ENCODE measurements at places on chromosomes 11 and 22. TPM values are rescaled to one million over a fixed set of nuclear protein-coding genes. Genes with fewer than 3 reads are reported as not detected.

GRCh38 chr22:32473388-32473952, 1.1 kb upstream of the FBXO7 start:
- DNase-seq: peak; percentile 60

- DNase-seq: no peak
These were observed 67.8 kb downstream of the FCHSD2 start for GRCh38 chr11:73074319-73074718.

DNA sequence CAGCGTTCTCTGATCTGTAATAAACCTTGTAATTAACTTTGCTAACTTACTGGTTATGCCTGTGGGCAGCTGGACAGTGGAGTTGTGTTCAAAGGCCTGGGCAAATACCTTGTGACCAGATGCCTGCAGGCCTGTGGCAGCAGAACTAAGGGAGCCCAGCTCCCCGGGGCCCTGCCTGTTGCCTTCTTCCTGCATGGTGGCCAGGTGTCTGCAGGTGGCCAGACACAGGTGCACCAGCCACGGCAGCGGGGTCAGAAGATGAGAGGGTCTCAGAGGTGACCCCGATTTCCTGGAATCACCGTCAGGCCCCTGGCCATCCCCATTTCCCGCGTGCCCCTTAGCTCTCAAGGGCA, 127.2 kb downstream of the OSBP2 start:
- no peak for DNase-seq

GRCh38 chr11:79294845-79295731, 145.7 kb downstream of the TENM4 start:
- DNase-seq: no peak

PTPN5 gene
- total RNA-seq: not detected

GRCh38 chr11:72697814-72698213, 23.6 kb upstream of the PDE2A start:
- DNase-seq: no peak

Measured in SJSA1 (cell line).